T-helper 9 cell (primary cell): ENCODE measurements at places on chromosomes 7 and 10.

DNA sequence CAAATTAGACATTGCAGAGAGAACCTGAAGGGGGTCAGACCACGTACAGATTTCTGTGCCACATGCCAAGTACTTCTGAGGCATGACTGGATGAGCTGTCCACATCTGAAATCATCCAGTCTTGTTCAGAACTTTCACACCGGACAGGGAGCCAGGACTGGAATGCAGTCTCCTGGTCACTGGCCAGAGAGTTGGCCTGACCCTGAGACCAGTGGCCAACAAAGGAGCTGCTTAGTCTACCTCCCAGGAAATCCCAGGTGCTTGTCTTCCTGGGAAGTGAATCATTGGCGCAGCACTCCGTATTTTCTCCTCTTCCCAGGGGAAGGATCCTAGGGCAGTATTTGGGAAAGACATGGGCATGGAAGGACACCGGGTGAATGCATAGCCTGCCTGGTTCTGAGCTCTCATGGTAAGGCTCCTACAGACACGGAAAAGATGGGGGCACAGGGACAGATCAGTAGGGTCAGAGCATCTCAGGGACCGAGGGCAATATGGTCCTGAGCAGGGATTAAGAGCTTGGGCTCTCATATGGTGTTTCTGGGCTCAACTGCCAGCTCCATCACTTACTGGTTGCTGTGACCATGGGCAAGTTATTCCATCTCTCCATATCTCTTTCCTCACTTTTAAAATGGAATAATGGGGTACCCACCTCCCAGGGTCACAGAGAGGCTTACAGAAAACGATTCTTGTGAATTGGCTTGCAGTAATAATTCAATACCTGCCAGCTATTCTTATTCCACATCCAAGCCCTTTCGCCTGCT, 1.3 kb upstream of the SCD start:
- no peak for DNase-seq

DNA sequence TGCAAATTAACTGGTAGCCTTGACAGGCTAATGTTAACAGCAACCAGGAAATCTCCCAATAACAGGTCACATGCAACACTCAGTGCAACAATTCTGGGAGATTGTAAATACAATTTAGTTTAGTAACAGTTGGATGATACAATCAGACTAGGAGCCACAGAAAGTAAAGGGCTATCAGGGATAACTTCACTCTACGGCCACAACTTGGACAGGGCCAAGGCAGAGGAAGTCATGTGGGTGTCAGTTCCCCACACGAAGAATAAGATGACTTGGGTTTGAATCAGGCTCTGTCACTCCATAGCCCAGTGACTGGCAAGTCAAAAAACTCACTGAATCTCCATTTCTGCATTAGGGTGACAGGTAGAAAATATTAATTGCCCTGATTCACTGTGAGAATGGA, 217.3 kb upstream of the CCDC6 start:
- no peak for DNase-seq

GRCh38 chr7:150876817-150877526, 24.7 kb downstream of the AOC1 start:
- peak; percentile 53 for DNase-seq

DNA sequence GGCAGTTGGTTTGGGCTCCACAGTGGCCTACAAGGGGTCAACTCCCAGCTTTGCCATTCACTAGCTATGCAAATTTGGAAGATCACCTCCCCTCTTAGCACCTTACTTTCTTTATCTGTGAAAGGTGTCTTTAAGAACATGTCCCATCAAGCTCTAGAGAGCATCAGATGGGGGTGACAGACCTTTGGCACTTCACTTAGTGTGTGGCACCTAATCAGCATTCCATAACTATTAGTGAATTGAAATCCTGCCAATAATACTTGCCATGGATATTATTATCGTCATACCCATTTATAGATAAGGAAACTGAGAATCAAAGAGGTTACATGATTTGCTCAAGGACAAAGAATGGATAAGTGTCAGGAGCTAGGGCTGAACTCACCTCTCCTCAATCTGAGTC, 51.9 kb downstream of the PLPP4 start:
- no peak for DNase-seq

DNA sequence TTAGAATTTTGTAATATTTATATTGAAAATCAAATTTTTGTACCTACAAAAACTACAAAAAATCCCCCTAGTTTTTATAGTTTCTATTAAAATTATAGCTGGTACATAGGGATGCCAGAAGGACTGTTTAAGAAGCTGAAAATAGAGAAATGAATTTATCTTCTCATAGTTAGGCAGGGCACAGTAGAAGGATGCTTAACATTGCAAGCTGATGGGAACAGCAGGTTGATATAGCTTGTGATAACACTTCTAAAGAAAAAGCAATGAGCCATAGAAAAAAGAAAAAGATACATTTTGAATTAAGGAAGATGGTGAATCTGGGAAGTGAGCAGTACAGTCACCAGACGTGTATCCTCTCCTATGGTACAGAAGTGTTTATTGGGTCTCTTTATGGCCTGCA, 32.0 kb downstream of the PTEN start:
- DNase-seq: no peak

GRCh38 chr7:17620566-17620965, 319.7 kb downstream of the SNX13 start:
- DNase-seq: no peak
